Fibroblast of the conjunctiva (primary cell): ENCODE measurements at places on chromosomes 13 and 19.

- no peak for DNase-seq
Measured at GRCh38 chr19:37594982-37595382, 306 bp downstream of the ZNF540 start.

- peak; percentile 10 for DNase-seq
Measured at GRCh38 chr13:97574926-97575325, 141.0 kb downstream of the RAP2A start.

GRCh38 chr19:8397271-8397670 lies 7.1 kb downstream of the RAB11B start:
- no peak for DNase-seq

DNA sequence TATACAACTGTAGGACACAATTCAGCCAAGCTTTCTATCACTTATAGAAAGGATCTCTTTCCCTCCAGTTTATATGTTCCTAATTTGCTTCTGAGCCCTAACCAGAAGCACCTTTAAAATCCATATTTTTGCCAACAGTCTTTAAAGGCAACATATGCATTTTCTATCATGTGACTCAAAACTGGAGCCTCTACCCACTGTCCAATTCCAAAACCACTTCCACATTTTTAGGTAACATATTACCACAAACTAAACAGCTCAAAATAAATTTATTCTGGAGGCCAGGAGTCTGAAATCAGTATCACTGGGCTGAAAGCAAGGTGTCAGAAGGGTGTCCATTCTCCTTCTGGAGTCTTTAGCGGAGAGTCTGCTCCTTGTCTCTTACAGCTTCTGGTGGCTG lies 15.9 kb upstream of the EFNB2 start:
- no peak for DNase-seq

DNA sequence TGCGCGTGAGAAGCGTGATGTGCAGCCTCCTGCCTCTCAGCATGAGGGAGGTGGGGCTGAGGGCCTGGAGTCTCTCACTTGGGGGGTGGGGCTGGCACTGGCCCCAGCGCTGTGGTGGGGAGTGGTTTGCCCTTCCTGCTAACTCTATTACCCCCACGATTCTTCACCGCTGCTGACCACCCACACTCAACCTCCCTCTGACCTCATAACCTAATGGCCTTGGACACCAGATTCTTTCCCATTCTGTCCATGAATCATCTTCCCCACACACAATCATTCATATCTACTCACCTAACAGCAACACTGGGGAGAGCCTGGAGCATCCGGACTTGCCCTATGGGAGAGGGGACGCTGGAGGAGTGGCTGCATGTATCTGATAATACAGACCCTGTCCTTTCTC lies 8.7 kb downstream of the CD177 start:
- no peak for DNase-seq

DNA sequence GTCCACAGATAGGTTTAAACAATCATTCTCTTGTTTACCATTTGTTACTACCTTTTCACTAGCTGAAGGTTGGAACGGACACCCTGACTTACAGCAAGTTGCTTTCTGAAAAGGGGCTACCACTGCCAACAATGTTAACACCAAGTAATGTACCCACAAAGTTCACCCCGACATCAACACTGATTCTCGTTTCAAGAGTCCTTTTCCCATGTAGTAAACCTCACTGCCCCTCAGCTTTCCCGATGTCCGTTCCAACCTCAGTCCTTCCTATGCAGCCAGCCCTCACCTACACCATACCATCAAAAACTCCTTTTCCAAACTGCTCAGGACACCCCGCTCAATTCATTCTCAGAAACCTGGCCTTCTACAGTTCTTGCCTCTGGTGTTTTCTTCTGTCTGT lies 29.0 kb downstream of the PEG3 start:
- no peak for DNase-seq

- DNase-seq = no peak
Measured at GRCh38 chr19:32469795-32470194, 64.2 kb downstream of the DPY19L3 start.

DNA sequence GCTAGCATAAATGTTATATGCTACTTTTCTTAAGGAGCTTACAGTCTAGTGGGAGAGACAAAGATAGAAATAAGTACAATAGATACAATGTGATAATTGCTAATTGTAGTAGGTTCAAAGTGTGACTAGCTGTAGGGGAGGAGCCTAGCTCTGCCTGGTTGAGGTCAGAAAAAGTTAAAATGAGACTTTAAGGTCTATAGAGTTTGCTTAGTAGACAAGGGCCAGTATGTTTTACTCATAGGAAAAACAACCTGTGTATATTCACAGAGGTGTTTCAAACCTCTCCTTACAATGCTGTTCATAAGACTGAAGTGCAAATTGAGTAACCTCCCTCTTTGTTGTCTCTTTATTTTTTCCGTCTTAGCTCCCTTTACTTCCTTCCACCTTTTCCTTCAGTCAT lies 56.1 kb downstream of the PDS5B start:
- no peak for DNase-seq

DNA sequence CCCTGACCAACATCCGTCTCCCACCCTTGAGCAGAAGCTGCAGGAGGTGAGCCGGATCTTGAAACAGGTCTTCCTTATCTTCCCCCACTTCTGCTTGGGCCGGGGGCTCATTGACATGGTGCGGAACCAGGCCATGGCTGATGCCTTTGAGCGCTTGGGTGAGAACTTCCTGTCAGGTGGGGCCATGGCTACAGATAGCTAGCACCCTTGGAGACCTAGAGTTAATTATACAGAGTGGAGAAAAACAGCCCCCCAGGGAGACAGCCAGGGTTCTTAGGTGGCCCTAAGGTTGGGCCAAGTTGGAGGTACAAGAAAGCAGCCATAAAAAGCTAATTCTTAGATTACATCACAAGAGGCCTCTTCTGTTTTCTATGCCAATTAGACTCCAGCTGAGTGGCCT lies 8.9 kb upstream of the ARHGAP45 start:
- no peak for DNase-seq

DNA sequence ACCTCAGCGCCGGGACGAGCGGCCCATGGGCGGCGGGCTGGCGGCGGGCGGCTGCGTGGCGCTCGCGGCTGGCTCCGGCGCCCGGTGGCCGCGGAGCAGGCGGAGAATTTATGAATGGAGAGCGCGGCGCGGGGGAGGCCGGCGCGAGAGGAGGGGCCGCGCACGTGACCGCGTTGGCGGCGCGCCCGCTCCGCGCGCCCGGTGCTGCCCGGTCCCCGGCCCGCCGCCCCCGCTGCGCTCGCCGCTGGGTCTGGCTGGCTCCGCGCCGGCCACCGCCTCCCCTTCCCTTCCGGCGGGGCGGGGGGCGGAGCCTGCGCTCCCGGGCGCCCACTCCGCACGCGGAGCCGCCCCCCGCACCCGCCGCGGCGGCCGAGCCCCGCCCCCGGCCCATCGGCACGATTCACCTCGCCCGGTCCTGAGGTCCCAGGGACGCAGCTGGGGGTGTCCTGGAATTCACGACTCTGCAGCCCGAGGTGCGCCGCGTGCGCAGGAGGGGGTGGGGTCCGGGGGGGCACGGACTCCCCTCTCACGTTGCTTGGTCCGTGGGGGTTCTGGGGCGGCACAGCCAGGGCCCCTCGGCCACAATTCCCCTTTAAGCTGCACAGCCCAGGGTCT lies at the start of gene CBARP:
TSS of gene CBARP (minus strand) at position 252 of the 615 bp plus-strand sequence. CDS start 1,905 bp downstream, outside the sequence.
- DNase-seq = no peak

DNA sequence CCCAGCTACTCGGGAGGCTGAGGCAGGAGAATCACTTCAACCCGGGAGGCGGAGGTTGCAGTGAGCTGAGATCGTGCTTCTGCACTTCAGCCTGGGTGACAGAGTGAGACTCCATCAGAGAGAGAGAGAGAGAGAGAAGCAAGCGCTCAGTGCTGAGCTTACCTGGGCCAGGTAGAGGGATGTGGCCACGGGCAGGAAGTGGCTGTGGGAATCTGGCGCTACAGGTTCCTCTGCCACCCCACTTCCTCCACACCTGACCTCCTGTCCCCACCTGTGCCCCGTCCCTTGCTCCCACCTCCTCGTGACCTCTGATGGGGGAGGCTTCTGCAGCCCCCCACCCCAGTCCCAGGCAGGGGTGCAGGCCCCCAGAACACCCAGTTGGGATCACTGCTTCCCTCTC lies 1.0 kb upstream of the NCCRP1 start:
- DNase-seq = no peak

DNA sequence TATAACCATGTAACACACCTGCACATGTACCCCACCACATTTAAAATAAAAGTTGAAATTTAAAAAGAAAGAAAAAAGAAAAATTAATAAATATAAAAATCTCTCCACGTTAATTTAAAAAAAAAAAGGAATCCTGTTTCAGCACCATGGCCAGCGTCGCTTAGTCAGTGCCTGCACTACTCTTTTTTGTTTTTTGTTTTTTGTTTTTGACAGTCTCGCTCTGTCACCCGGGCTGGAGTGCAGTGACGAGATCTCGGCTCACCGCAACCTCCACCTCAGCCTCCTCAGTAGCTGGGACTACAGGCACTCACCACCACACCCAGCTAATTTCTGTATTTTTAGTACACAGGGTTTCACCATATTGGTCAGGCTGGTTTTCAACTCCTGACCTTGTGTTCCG lies 835.9 kb downstream of the UQCRFS1 start:
- DNase-seq = no peak

DNA sequence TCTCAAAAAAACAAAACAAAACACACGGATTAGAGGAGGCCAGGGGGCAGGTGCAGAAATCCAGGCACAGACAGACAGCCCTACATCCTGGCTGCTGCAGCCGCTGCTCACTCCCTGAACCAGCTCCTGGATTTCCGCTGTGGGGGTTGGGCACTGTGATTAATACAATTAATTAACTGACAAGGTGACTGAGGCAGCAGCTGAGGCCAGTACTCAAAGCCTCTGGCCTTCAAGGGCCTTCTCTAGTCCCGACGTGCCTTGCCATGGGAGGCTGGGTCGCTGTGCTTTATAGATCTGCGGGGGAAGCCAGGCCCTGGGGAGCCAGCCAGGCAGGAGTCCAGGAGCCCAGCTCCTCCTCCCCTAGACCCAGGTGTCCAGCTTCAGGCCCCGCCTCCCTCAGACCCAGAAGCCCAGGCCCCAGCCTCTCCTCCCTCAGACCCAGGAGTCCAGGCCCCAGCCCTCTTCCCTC lies 4.6 kb downstream of the NECTIN2 start:
- no peak for DNase-seq

GRCh38 chr13:40586886-40587565 lies 79.4 kb downstream of the FOXO1 start:
- DNase-seq = no peak

GRCh38 chr13:30398601-30399072 lies 23.7 kb upstream of the UBE2L5 start:
- DNase-seq = no peak

- no peak for DNase-seq
Measured at GRCh38 chr13:94696171-94696570, 16.2 kb downstream of the SOX21 start.

DNA sequence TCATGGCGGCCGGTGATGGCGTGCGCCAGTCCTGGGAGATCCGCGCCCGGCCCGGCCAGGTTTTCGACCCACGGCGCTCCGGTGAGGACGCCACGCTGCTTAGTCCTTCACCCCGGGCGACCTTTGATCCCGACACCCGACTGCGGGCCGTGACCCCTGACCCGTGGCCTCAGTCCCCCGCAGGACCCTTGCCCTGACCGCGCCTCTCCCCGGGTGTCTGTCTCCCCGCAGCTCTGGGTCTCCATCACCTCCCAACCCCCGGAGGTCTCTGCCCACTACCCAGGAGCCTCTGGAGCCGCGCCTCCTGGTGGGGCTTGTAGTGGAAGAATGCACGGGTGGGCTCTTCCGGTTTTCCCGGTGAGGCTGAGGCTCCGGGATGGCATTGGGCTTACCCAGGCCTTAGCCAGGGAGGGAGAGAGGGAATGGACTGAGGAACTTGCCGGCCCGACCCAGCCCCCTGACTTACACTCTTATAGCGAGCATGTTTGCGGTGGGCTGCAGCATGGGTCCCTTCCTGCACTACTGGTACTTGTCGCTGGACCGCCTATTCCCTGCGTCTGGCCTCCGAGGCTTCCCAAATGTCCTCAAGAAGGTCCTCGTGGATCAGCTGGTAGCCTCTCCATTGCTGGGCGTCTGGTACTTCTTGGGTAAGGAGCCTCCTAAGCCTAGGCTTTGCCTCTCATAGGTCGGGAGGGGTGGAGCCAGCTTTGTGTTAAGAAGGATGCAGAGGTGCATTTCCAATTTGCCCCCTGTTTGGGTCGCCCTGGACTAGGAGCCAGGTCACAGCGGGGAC lies 566 bp downstream of the MPV17L2 start:
- DNase-seq = no peak

DNA sequence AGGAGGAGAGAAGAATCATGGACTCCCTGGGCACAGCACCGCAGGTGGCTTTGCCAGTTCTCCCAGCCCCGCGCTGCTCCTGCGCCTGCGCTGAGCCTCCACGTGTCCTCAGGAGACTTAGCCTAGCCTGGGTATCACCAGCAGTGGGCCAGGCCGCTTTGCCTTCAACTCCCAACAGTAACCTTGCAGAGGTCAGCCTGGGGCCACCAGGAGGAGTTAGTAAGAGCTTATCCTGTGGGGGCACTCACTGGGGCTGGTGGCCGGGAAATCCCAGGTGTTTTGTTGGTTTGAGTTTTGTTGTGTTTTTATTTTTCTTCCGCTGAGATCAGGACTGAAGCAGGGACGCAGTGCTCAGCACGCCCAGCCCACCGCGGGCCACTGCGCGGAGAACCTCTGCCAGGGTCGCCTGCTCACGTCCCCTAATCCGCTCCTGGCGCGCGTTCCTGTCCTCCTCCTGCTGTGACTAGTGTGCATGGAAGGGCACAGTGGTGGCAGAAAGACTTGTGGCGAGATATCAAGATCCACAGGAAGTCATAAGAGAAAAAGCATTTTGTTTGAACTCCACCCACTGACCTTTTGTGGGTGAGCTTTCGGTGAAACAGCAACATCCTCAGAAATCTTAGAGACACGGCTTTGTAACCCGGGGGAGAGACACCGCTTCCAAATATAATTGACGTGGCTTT lies 207.4 kb upstream of the RFC3 start:
- no peak for DNase-seq

DNA sequence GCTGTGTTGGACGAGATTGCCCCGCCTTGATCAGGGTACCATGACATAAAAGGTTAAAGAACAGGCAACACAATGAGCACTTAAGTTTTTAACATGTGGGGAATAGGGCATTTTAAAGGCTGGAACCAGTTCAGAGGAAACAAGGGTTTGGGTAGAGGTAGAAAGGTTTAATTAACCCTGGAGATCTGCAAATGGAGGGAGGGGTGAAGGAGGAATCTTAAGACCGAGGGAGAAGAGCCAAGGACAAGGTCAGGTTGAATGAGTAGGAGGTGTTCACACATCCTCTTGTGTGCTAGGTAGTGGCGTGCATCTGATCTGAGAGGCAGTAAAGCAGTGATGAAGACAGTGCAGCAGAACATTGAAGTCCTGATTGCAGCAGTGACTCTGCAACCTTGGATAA lies 28.5 kb downstream of the SKA3 start:
- no peak for DNase-seq

- DNase-seq = no peak
Measured at GRCh38 chr19:33819506-33819879, 22.8 kb downstream of the KCTD15 start.

GRCh38 chr13:39306639-39307589 lies 268.7 kb downstream of the NHLRC3 start:
- DNase-seq = no peak

DNA sequence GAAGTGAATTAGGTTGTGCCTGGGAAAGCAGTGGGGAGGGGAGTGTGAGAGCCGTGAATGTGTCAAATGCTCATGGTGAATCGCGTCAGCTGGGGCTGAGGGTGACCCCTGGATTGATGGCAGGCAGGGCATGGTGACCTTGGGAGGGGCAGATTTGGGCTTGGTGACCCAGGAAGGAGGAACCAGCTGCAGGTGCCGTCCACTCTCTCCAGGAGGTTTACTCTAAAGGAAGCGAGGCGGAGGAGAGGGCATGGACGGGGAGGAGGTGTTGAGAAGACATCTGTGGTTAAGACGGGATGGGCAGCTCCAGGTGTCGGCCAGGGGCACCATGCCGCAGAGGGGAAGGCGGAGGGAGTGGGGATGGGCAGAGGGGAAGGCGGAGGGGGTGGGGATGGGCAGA lies 28.7 kb downstream of the TMEM255B start:
- no peak for DNase-seq
